ENCODE measurements at places on chromosomes 7 and 10. TPM values are rescaled to one million over a fixed set of nuclear protein-coding genes. Genes with fewer than 3 reads are reported as not detected.

- DNase-seq, result no peak
Measured at GRCh38 chr10:78471723-78472550, 438.3 kb downstream of the RPS24 start.

GRCh38 chr7:120827371-120828118 lies 30.4 kb downstream of the TSPAN12 start:
- no peak for DNase-seq

- no peak for DNase-seq
Measured at GRCh38 chr7:40935435-40935834, 767.5 kb downstream of the INHBA start.

PROSER2 gene
- total RNA-seq, result 1.1 TPM

CYP2E1 gene
- 0.69 TPM for total RNA-seq

TACR2 gene
- not detected for total RNA-seq

- no peak for DNase-seq
Measured at GRCh38 chr7:124698964-124699363, 66.6 kb downstream of the GPR37 start.
